ENCODE measurements at places on chromosomes 12 and 14. TPM values are rescaled to one million over a fixed set of nuclear protein-coding genes. Genes with fewer than 3 reads are reported as not detected.
A peak's percentile ranks its signal among the peaks of the same experiment; 100 is the strongest.

ZFHX2 gene
- total RNA-seq: 1.8 TPM

DNA sequence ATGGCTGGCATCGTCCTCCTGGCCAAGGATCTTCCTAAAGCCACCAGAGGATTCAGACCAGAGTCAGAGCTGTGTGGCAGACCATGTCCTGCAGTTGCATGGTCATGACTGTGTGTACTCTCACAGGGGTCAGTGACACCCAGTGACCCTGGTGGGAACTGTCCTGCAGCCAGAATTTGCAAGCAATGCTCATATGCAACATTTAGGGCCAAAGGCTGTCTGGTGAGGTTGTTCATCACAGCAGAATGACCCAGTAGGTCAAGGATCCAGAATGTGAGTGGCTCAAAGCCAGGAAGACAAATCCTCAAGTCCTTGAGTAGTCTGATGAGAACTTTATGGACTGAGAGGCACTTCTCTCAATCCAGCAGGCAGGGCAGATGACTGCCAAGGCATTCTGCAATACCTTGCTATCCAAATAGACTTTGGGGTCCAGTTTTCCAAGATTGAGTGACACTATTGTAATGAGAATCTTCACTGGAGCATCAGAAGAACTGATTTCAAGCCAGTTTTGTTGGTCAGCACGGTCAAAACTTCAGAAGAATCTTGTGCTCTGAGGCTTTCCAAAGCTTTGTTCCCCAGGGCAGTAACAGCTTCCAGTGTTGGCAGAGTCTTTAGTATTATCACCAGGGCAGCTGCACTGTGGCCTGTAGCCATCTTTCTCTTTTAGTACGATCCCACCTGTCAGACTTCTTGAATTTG, 122.0 kb downstream of the PTCSC3 start:
- H3K4me3 ChIP-seq: no peak overlapping the region
- DNase-seq: no peak
- H3K36me3 ChIP-seq: no peaks in the 10 kb centered on the region
- peaks cover 14% of the 10 kb centered on the region for H3K27me3 ChIP-seq
- H3K27ac ChIP-seq: no peak overlapping the region

SLC16A7 gene
- 22.0 TPM for total RNA-seq

PRB2 gene
- not detected for total RNA-seq

GRCh38 chr12:102920271-102920670, 3.2 kb upstream of the PAH start:
- no peak overlapping the region for H3K27ac ChIP-seq
- no peak overlapping the region for H3K4me3 ChIP-seq
- peaks cover 4% of the 10 kb centered on the region for H3K4me1 ChIP-seq
- H3K27me3 ChIP-seq: no peaks in the 10 kb centered on the region

DNA sequence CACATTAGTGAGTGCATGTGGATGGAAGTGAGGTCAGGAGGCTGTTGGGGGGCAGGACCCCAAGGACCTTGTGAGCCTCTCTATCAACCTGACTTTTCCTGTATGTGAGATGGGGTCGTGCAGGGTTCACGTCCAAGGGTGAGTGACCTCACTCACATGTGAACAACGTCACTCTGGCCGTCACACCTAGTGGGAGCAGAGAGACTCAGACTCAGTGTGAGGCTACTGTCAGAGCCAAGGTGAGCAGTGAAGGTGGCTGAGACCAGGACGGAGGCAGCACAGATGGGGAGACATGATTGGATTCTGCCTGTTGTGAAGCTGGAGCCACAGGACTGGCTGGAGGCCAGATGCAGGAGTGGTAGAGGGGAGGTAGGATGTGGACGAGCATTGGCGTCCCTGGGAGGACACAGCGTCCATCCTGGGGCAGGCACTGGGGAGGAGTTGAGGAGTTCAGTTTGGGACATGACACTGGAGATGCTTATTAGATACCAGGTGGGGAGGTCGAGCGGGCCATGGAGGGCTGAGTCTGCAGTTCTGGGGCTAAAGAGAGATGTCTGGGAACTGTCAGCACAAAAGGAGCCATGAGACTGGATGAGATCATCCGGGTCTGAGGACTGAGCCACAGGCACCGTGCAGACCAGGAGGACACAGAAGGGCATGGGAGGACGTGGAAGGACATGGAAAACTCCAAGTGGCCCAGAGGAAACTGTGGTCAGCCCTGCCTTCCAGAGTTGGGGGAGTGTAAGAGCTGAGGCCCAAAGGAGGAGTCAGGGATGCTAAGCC, 92.8 kb downstream of the LGMN start:
- no peaks in the 10 kb centered on the region for H3K27me3 ChIP-seq
- H3K4me3 ChIP-seq: peak overlapping the region; percentile 24
- H3K4me1 ChIP-seq: peaks cover 76% of the 10 kb centered on the region
- no peak for DNase-seq
- peaks cover 57% of the 10 kb centered on the region for H3K36me3 ChIP-seq

DNA sequence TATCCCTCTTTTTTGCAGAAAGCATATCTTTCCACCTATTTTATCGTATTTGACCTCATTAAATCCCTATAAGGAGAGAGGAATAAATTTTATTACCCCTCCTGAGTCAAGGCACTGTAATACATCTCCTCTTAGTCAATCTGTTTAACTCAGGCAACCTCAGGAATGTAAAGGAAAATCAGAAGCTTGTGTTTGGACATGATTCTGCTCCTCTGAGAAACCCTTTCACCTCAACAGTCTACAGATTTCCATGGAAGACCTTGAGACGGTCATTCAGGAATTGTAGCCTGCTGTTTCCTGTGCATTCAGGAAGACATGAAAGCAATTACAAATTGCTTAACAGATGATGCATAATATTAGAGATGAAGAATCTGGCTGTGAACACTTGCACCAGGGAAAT, 360.8 kb downstream of the PAWR start:
- DNase-seq: no peak
- H3K36me3 ChIP-seq: no peaks in the 10 kb centered on the region
- no peak overlapping the region for H3K27ac ChIP-seq

RHEBL1 gene
- 15.8 TPM for total RNA-seq

GRCh38 chr14:55454264-55455002, 14.0 kb upstream of the TBPL2 start:
- H3K4me1 ChIP-seq: peaks cover 14% of the 10 kb centered on the region
- H3K36me3 ChIP-seq: no peaks in the 10 kb centered on the region
- H3K4me3 ChIP-seq: no peak overlapping the region
- H3K27ac ChIP-seq: no peak overlapping the region
- H3K27me3 ChIP-seq: peaks cover 3% of the 10 kb centered on the region
- no peak for DNase-seq

DNA sequence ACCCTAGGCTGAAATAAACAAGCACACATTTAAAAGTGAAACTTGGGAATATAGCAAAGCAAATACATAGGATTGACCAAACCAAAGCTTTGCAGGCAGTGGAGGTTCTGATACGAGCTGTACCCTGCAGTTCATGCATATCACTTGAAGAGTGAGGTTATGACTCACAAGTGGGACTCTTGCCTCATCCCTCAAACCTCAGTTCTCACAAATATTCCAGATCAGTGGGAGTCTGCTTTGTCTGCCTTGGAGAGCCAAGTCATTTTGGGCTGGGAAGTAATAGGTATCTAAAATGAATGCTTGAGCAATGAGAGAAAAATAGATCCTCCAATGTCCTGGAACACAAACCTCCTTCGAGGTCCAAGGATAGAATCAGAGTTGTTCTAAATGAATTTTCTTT, 116.4 kb downstream of the LRIG3 start:
- no peak overlapping the region for H3K27ac ChIP-seq
- no peak for DNase-seq
- H3K4me3 ChIP-seq: no peak overlapping the region
- H3K4me1 ChIP-seq: no peaks in the 10 kb centered on the region
- no peaks in the 10 kb centered on the region for H3K36me3 ChIP-seq
- H3K27me3 ChIP-seq: no peaks in the 10 kb centered on the region

DAO gene
- total RNA-seq: not detected

DNA sequence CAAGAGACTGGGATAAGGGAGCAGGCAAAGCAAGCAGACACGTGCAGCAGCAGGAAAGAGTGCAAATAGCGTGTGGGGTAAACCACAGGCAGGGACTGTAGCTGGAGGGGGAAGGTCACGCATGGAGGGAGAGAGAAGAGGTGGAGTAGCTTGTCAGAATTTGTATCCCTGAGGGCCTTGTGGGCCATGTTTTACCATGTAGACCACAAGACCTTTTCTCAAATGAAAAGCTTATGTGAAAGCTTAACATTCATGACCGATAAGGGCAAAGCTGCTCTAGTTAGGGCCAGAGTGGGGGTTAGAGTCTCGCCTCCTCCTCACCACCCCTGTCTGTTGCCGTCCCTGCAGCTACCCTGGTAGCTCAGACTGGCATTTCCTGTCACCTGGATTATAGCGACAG, 152.9 kb upstream of the E2F7 start:
- no peaks in the 10 kb centered on the region for H3K27me3 ChIP-seq
- DNase-seq: no peak
- no peaks in the 10 kb centered on the region for H3K4me1 ChIP-seq
- no peaks in the 10 kb centered on the region for H3K36me3 ChIP-seq

GRCh38 chr14:21017528-21018245, 7.2 kb downstream of the NDRG2 start:
- H3K4me1 ChIP-seq: no peaks in the 10 kb centered on the region
- no peaks in the 10 kb centered on the region for H3K36me3 ChIP-seq
- no peak overlapping the region for H3K27ac ChIP-seq
- H3K4me3 ChIP-seq: no peak overlapping the region
- no peak for DNase-seq

- H3K27me3 ChIP-seq: peaks cover 3% of the 10 kb centered on the region
- H3K27ac ChIP-seq: no peak overlapping the region
- H3K4me3 ChIP-seq: no peak overlapping the region
- H3K4me1 ChIP-seq: no peaks in the 10 kb centered on the region
Measured at GRCh38 chr12:88361493-88361892, 218.8 kb downstream of the KITLG start.

DNA sequence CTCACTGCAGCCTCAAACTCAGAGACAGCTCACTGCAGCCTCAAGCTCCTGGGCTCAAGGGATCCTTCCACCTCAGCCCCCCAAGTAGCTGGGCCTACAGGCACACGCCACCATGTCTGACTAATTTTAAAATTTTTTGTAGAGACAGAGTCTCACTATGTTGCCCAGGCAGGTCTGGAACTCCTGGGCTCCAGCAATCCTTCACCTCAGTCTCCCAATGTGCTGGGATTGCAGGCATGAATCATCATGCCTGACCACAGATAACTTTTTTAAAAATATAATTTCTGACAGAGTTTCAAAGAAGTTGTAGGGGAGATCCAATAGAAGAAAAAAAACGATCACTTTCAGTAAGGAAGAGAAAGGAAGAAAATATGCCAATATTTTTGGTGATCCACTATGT, 189.7 kb upstream of the CDKN3 start:
- DNase-seq: no peak
- H3K27me3 ChIP-seq: peaks cover 16% of the 10 kb centered on the region
- H3K4me1 ChIP-seq: no peaks in the 10 kb centered on the region
- H3K4me3 ChIP-seq: no peak overlapping the region
- H3K27ac ChIP-seq: no peak overlapping the region

DNA sequence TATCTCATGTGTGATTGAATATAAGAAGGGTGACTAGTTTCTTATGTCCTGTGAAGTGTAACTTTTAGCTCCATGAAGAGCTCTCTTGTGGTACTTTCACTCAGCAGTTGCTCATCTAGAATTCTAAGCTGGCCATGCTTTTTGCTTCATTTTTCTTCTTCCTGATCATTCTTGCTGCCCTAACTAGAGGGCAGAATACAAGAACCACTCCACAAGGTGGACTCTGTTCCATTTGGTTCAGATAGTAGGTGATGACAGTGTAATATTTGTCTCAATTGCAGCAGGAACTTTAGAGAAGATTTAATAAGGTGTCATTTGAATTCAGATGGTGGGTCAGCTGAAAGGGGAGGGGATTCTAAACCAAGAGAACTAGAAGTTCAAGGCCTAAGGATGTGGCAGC, 17.6 kb downstream of the WDR20 start:
- peaks cover 8% of the 10 kb centered on the region for H3K4me1 ChIP-seq
- no peak overlapping the region for H3K27ac ChIP-seq
- no peaks in the 10 kb centered on the region for H3K27me3 ChIP-seq
- no peak for DNase-seq
- peaks cover 18% of the 10 kb centered on the region for H3K36me3 ChIP-seq

AQP6 gene
- total RNA-seq: not detected

RAPGEF3 gene
- 1.6 TPM for total RNA-seq

DNA sequence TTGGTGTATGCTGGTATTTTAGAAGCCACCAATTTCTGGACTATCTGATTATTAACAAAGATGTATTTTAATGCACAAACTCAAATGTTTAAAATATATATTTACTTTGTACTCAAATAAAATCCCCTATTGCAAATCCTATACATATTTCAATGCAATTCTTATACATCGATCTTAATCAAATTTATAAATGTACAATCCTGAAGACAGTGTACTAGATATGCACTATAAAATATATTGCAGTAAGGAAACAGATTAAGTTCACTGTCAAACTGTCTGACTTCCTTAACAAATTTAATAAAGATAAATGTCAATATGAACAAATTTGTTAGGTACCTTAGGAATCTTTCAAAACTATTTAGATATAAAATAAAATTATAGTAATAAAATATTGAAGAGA, 43.9 kb downstream of the FOXA1 start:
- no peaks in the 10 kb centered on the region for H3K36me3 ChIP-seq
- no peak for DNase-seq
- H3K4me3 ChIP-seq: no peak overlapping the region
- no peaks in the 10 kb centered on the region for H3K27me3 ChIP-seq

TMEM132C gene
- total RNA-seq: 0.05 TPM

DNA sequence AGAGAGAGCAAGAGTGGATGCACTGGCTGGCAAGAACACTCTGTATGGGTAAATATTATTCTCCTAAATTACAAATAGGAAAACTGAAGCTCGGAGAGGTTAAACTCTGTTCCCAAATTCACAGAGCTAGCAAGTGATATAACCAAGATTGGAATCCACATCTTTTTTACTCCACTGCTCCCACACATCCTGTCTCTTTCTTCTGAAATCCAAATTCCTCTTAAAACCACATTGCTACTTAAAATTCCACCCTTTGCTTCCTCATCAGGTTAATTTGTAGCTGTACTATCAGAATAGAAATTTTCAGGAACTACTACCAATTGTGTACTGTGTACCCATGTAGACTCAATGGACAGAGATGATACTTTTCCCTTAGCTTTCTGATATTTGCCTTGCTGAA, 74.4 kb downstream of the ARMH4 start:
- no peaks in the 10 kb centered on the region for H3K36me3 ChIP-seq
- no peaks in the 10 kb centered on the region for H3K4me1 ChIP-seq
- no peak overlapping the region for H3K27ac ChIP-seq
- no peak overlapping the region for H3K4me3 ChIP-seq

CDKN1B gene
- 166 TPM for total RNA-seq

AVPR1A gene
- not detected for total RNA-seq

GRCh38 chr12:104957719-104958000, 430 bp downstream of the SLC41A2 start:
- H3K36me3 ChIP-seq: no peaks in the 10 kb centered on the region
- H3K27me3 ChIP-seq: peaks cover 42% of the 10 kb centered on the region

DNA sequence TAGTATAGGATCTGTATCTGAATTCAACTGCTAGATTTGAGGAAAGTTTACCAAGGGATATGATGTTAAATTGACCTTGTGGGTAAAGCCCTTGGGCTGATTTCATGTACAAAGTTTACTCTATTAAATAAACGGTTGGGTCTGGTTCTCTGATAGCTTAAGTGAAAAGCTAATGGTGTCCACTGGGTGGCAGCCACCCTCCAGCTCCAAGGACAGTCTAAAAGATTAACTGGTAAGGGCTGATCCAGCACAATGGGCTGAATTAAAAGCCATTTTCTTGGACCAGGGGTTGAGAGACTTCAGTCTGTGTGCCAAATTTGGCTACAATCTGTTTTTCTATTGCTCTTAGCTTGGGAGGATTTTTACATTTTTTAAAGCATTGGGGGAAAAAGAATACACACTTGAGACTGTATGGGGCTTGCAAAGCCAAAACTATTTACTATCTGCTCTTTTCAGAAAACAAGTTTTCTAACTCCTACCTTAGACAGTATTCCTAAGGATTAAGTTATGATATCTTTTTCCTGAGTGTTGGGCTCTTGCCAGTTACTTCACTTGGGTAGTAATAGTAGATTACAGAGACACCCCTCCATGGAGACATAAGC, 116.5 kb downstream of the GPHN start:
- no peak overlapping the region for H3K27ac ChIP-seq
- H3K36me3 ChIP-seq: no peaks in the 10 kb centered on the region

All from activated CD4-positive, alpha-beta memory T cell treated with anti-CD3 and anti-CD28 coated beads, Interleukin-2, amount 10 ng/mL, durations not matched to agents 7 days and 5 days (primary cell).